ENCODE measurements at places on chromosomes 1 and 21.

GRCh38 chr1:63601463-63601862 is 8.3 kb downstream of the PGM1 start:
- no peak for DNase-seq

DNA sequence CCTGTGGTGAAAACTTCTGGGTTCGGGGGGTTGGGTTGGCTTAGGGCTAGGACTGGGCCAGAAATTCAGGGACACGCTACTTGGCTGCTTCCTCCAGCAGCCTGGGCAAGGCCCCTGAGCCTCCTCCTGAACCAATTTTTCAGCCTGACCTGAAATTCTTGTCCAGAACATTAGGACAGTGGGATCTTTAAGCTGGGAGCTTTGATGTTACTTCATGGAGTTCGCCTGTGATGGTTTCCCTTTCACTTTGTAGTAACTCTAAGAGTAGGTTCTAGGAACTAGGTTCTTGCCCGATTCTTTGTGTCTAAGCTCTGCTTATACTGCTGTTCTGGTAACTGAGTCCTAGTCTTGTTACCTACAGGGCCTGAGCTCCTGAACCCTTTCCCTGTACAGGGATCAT is 75.3 kb downstream of the S1PR1 start:
- no peak for DNase-seq

- no peak for DNase-seq
Measured at GRCh38 chr21:44279354-44280260, 6.1 kb upstream of the AIRE start.

DNA sequence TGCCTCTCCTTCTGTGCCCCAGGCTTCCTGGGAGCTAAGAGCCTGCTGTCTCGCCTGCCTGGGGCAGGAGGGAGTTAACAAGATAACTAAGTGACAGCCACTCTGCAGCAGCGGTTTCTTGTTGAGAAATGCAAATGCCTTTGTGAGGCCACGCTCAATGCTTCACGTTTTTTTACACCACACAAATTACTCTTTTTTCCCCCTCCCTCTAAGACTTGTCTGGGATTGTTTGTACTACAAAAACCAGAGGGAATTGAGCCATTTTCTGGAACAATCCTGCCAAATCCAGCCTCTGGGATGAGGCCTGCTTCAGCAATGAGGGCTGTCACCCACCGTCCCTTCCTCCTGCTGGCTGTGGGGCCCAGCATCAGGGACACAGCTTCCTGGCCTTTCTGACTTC is 119.6 kb downstream of the ACTL8 start:
- DNase-seq = no peak

GRCh38 chr21:9758141-9758540 is 763.2 kb upstream of the TPTE start:
- DNase-seq = no peak

- DNase-seq = no peak
Measured at GRCh38 chr1:197915260-197915861, 1.8 kb upstream of the LHX9 start.

DNA sequence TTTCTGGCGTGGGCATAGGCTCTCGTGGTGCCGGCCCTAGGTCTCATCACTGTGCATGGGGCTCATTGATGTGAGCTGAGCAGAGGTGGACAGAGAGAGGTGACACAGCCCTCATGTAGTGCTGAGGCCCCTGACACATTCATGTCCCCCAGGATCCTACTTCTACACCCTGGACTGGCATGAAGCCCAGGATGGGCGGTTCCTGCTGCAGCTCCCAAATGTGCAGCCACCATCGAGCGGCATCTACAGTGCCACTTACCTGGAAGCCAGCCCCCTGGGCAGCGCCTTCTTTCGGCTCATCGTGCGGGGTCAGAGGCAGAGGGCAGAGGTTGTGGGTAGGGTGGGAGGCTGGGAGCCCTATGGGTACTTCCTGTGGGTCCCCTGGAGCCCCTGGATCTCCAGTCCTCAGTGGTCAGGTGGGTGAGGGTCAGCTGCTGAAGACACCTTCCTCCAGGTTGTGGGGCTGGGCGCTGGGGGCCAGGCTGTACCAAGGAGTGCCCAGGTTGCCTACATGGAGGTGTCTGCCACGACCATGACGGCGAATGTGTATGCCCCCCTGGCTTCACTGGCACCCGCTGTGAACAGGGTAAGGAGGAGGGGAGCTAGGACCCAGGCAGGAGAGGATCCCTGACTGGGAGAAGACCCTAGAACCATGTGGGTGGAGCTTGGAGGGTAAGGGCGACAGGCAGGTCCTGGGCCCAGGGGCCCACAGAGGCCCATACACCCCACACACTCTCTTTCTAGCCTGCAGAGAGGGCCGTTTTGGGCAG is 6.1 kb downstream of the TIE1 start:
- DNase-seq = no peak

- DNase-seq = no peak
Measured at GRCh38 chr1:175390522-175391254, 198.1 kb upstream of the KIAA0040 start.

DNA sequence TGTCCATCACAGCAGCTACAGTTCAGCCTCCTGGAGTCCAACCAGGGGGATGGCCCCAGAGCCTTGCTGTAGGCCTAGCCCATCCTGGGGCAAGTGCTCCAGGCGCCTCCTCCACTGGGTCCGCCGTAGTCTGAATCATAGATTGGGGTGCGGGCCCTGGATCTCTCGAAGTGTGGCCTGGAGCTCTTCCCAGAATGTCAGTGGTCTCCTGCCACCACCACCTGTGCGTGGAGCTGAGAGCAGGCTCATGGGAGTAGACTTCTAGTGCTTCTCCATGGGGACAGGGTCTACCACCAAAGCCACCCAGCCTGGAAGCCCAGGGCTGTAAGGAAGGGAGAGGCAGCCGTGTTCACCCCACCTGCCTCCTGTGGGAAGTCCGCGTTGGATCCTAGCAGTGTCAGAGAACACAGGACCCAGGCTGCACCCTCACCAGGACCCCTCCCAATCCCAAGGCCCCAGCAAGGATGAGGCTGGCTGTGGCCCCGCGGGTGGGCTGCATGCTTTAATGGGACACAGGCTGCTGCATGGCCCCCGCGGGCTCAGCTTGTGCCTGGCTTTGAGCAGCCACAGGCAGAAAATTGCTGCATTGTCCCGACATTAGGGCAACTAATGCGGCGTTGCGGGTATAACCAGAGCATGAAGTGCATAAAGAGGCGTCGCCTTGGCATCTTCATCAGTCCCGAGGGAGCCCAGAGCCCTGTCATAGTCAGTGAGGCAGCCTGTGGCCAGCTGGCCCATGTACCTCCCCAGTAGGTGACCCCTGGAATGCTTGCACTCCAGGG is 735 bp upstream of the HES3 start:
- no peak for DNase-seq

- DNase-seq = no peak
Measured at GRCh38 chr1:149845416-149845815, 54.0 kb upstream of the BOLA1 start.

DNA sequence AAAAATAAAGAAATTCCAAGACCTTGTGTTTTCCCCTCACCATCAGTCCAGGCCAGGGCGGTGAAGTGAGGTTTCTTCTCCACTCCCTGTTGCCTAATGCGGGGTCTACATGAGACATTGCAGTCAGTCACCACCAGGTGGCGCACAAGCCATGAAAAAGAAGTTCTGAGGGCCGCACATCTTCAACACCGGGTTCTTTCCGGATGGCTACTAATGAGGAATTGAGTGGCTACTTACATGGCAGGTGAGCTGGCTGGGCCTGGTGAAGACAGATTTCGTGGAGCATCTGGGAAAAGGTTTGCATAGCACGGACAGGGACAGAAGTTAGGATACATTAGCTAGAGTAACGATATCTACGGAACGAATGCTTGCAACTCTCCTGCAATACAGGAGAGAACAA is 15.8 kb upstream of the S100A11 start:
- peak; percentile 57 for DNase-seq

DNA sequence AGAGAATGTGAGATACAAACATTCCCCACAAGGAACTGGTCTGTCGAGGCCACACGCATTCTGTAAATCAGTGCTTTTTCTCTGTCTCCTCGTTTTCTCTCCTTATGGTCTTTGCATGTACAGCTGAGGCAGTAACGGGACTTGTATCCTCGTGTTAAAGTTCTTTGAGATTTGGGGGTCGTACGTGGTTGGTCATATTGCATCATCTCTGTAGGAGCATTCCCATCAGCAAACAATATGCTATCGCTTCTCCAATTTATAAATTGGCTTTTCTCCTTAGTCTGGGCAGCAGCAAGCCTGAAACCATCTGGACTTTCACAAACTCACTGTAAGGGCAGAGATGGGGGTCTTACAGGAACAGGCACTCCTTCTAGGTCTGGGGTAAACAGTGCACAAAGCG is 13.0 kb upstream of the TRIM17 start:
- DNase-seq = no peak

DNA sequence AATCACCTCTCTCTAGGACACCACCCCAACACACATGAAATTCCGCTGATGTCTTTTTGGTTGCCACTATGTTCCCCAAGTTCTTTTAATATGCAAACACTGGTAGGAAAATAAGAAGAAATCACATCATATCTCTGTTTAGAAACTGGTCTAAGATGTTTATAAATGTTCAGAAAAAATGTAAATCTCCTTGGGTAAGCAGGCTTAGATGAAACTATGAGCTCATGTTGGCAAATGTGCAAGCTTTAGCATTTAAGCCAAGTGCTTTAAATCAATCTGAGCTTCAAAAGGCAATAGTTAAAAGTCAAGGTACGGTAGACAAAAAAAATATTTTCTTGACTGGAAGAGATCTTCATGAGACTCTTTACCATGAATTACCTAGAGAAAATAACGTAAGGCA is 25.2 kb upstream of the SLAMF9 start:
- DNase-seq = no peak

- DNase-seq = no peak
Measured at GRCh38 chr1:112881742-112882127, 74.3 kb downstream of the SLC16A1 start.

GRCh38 chr1:185440877-185441276 is 123.8 kb upstream of the IVNS1ABP start:
- DNase-seq = no peak

DNA sequence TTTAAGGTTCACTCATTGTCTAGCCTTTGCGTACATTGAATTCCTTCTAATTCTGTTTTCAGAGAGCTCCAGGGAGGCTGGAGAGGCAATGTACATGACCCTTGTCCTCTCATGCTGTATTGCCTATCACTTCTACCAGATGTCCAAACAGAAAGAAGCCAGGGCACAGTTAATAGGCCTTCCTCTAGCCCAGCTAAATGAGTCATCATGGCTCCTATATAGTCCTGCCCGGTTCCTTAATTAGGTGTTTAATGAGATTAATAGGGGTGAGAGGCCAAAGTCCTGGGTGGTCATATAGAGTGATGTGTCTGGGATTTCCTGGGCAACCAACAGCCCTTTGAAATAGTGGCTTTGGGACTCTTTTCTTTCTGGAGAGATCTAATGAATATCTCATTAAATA is 76.3 kb downstream of the ZSCAN20 start:
- no peak for DNase-seq

DNA sequence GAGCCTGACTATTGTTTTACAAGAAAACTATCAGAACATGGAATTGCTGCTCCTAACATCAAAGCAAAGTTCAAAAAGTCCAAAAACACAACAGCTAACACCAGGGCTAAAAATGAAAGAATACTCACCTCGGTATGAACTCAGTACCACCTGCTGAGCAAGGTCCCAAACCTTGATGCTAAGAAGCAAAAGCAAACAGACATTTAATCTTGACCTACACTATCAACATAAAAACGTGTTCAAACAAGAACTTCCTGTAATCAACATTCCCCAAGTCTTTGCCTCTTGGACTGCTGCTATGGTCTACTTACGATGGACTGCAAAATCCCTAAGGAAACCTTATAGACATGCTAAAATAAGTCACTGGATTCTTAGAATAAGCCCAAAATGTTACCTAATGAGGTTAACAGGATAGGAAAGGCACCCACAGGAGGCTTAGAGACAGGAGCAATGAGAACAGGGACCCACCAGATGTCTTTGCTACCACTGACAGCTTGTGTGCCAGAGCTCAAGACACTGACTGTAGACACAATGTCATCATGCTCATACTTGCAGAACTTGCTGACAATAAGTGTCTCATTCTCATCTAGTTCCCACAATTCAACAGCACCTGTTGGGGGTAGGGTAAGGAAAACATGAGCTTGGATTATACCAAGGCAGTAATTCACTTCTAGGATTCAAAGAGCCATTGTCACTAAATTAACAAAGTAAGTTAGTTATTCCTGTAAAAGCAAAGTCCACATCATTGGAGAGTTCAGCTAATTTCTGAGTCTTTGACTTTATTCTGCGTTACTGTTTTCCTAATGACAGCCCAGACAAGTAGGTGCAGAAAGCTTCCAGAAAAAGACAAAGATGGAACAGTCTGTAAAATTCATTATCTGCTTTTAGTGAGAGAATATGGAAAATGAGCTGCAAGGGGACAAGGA is 1.8 kb downstream of the WDR77 start:
- DNase-seq = no peak

DNA sequence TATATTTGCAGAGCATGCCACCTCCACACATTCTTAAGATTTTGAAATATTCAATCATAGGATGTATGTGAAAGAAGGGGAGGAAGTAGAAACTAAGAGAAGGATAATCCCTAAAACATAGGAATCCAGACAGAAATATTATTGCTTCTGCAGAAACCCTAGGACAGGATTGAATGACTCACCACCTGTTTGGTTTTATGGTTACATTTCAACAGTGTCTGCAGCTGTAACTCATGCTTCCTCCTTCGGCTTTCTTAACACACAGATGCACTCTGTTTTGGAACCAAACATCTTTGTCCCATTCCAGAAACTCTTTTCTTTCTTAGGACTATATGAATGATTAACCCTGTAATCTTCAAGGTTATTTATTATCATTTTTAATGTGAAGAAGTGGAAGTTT is 20.7 kb downstream of the RGS7 start:
- DNase-seq = no peak

GRCh38 chr1:26112407-26112775 is 767 bp downstream of the PDIK1L start:
- no peak for DNase-seq

DNA sequence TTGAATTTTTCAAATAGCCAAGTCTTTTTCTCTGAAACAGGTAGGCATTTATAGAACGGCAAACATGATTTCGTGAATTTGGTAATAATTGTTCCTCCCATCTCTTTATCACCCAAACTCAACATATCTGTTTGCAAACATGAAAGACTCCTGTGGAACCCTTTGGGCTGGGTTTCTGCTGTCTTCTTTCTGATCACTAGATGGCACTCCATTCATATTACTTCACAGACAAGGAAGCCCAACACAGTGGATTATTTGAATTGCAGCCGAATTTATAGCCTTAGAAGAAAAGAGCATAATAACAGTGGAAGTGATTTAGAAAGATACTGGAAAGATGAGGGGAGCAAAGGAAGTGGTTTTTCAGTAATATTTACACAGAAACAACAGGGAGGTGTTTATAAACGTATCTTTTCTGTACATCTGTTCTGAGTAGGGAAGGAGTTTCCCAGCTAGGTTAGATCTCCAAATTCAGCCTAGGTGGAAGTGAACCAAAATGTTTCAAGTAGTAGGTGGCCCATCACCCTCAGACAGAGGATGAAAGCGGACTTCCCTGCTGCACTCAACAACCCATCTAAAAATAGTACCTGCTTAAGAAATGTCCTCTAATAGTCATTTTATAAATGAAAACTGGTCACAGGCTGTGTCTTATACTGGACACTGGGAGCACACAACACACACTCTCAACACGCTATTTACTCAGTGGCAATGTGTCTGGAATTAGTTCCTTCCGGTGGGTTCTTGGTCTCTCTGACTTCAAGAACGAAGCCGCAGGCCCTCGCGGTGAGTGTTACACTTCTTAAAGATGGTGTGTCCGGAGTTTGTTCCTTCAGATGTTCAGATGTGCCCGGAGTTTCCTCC is 67.6 kb downstream of the MAP3K21 start:
- peak; percentile 32 for DNase-seq
